ENCODE measurements at places on chromosomes 4 and X.

- DNase-seq, result no peak
Measured at GRCh38 chrX:107448998-107449835, at the start of gene FRMPD3. FRMPD3 (plus strand) TSS chrX:107449652; CDS start chrX:107526589, 76,937 bp downstream.

DNA sequence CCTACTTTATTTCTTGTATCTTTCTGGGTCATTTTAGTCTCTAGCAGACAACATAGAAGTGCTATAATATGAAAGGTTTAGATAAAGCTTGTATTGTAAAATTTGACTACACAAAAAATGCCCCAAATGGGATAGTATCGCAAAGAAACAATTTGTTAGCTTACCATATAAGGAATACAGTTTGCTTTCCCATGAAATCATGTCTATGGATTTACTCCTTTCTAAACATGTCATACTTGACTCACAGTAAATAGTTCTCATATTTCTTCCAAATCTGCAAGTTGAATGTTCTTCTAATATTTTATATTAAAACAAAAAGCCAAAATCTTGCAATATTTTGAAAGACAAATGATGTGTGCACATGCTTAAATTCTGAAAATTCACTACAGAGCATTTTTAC is 103.9 kb downstream of the PPA2 start:
- DNase-seq, result no peak

GRCh38 chr4:176492646-176493302 is 173.0 kb downstream of the SPCS3 start:
- DNase-seq, result no peak

DNA sequence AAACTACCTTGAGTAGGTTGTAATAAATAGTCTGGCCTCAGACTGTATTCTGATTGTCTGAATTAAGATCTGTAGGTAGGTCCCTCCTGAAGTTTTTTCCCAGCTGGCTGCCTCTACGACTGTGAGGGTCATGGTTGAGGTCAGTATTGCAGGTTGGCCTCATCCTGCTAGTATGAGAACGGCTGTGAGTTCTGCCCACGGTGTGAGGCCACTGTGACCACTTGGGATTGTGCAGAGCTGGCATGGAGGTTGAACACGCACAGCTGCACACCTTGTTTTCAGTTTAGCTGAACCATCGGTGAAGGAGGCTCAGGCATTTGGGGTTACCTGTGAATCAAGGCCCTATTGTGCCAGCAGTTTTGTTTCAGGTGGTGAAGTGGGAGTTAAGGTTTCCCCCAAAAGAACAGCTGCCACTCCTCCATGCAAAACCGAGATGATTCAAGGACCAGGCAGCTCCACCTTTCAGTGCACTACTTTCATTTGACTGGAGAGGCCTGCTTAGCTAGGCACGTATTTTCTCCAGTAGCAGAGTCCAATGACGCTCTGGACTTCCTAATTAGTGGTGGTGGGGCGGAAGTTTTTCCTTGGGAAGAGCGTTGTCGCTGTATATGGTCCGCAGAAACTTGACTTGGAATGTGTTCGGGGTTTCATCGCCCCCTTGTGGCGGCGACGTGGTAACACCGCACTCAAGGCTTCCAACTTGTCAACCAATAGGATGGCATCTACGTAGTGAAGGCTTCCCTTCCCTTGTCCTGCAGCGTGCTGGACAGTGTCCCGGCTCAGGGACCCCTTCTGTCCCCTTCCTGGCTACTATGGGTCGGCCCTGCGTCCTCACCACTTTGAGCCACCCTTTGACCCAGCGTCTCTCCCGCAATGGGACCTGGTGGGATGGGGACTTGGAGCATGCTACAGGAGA is 13.8 kb downstream of the CMC4 start:
- DNase-seq, result peak; percentile 52

- no peak for DNase-seq
Measured at GRCh38 chr4:168541266-168541953, 44.6 kb downstream of the PALLD start.

- no peak for DNase-seq
Measured at GRCh38 chrX:123310112-123310511, 126.0 kb downstream of the GRIA3 start.

DNA sequence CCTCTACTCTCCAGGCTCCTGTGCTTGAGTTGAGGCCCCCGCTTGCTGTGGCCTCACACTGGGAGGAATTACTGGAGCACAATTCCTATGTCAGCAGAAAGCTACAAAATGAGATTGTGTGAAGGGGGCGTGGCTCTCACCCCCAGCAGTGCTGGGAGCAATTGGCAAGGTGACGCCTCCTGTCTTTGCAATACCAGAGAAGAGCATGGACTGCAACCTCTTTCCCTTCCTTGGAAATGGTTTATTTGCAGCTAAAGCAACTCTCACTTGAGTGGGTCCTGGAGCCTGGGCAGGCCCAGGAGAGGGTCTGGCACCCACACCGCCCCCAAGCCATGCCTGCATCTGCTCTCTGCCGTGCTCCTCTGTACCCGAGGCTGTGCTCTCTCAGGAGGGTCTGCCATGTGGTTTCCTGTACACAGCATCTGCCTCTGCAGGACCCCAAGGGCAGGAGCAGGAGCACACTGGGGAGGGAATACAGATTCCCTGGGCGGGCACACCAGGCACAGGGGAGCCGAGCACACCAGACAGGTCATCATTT is 32.9 kb upstream of the HGFAC start:
- DNase-seq, result no peak

- no peak for DNase-seq
Measured at GRCh38 chr4:70746179-70746839, 24.5 kb downstream of the RUFY3 start.

DNA sequence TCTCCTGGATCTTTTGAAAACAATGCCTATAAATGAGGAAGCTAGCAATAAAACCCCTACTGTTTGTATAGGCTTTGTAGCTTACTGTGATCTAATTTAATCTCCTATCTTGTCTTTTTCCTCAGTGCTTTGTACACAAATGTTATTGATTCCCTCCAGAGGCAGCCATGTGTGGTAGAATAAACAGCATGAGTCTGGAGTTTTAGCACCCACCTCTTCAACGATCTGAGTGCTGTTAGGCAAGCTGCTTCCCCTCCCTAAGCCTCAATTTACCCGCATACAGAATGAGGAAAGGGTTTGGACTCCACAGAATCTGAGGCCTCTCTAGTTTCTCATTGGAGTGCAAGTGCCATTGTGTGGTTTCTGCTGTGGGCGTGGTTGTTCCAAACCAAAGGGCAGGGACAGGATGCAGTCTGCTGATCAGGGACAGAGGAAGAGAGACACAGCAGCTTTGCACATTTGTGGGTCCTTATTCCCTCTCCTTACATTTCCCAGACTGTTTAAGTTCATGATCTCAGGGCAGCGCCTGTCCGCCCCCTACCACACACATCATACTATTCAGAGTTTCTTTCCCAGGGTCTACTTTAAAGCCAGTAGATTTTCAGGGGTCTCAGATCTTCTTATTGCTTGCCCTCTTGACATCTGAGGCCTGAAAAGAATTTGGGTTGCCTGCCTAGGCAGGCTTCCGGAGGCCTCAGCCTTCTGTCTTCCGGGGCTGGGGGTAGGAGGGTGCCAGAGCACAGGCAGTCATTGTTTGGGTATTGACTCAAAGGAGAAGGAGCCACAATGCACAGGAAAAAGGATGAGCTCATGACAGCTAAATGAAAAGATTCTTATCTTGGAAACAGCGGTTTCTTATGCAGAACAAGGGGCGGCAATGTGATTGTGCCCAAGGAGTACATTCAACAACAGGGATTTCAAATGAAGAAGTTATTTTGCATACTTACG is 114.9 kb upstream of the TEX13D start:
- DNase-seq, result no peak

DNA sequence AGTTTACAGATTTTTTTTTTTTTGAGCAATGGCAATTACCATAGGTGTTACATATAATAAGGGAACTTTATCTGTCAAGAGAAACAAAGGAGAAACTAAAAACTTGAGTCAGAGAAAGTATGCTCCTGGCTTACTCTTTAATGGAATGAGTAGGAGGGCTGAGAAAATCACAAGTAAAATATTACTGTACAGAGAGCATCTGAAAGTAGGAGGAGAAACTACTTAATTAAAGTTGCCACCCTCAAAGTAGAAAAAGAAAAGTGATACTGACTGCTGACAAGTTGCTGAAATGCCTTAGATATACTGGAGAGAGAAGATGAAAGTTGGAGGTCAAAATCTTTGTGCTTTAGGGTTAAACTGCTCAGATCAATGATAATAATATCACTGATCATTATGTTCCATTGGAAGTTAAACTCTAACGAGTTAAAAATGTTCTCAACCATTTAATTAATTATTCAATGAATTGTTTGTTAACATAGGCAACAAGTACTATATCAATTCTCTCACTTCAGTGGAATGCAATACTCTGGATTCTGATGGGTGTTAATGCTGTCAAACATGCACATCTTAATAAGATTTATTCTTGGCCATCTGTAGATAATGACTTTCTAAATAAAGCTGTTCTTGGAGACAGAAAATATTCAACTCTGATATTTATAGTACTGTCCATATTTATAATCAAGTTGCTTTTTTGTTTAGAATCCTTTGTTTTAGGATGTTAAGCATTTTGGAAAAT is 61.2 kb upstream of the CAMK2D start:
- DNase-seq, result no peak

GRCh38 chr4:123676890-123677229 is 280.3 kb downstream of the SPRY1 start:
- DNase-seq, result no peak

DNA sequence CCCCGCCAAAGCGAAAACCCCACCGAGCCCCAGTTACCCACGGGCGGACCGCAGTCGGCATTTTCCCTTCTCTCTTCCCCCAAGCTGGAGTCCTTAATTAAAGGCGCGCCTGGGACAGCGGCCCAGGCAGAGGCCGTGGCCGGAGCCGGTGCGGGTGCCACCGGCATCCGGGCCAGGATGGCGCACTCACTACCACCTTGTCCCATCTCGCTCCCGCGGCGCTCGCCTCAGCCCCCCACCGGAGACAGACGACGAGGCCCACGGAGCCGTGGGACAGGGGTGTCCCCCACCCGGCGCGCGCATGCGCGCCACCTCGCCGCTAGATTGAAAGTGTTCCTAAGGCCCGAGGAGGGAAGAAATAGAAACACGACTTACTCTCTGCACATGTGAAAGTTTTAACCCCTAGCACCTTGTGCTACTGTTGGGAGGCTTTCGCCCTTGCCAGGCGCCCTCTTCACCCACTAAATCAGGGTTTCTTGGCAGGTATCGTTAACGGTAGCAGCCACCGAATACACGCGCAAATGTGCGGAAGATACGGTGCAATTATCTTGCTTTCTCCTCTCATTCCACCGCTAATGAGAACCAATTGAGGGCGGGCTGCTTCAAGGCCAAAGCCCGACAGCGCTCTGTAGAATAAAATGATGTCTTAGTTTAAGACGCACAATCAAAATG is 64.3 kb upstream of the CCDC160 start:
- DNase-seq, result no peak

DNA sequence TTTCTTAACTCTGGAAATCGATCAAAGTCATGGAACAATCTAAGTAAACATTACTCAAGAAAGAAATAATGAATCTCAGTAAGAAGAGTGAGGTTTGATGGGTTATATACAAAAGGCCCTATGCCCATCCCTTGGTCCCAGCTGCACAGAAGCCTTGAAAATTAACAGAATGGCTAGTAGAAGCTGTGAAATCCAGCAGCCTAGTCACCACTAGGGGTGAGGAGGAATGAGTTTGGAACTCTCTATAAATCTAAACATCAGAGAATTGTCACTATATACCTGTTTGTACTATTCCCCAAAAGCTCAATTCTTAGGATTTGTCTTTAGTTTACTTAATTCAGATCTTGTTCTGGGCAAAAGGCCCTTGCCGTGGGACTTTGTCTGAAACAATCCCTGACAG is 313.9 kb upstream of the GRID2 start:
- DNase-seq, result no peak

DNA sequence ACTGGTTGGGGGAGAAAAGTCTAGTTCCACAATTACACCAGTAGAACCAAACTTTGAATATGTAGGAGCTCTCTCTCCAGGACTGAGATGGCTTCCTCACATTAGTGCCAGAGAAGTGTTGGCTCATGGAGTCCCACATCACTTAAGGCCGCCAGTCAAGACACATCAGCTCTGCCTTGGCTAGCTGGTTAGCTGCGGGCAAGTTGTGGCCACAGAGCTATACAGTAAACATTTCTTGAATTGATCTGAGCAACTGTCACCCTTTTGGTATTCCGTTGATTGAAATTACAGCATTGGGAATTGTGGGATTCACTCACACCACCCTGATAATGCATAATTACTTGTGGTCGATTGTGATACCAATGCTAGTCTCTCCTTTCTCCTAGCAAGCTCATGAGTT is 76.2 kb downstream of the LNX1 start:
- no peak for DNase-seq

GRCh38 chr4:83436680-83437079 is 18.9 kb downstream of the HELQ start:
- no peak for DNase-seq

- peak; percentile 28 for DNase-seq
Measured at GRCh38 chr4:48341776-48342605, 662 bp downstream of the SLAIN2 start.

DNA sequence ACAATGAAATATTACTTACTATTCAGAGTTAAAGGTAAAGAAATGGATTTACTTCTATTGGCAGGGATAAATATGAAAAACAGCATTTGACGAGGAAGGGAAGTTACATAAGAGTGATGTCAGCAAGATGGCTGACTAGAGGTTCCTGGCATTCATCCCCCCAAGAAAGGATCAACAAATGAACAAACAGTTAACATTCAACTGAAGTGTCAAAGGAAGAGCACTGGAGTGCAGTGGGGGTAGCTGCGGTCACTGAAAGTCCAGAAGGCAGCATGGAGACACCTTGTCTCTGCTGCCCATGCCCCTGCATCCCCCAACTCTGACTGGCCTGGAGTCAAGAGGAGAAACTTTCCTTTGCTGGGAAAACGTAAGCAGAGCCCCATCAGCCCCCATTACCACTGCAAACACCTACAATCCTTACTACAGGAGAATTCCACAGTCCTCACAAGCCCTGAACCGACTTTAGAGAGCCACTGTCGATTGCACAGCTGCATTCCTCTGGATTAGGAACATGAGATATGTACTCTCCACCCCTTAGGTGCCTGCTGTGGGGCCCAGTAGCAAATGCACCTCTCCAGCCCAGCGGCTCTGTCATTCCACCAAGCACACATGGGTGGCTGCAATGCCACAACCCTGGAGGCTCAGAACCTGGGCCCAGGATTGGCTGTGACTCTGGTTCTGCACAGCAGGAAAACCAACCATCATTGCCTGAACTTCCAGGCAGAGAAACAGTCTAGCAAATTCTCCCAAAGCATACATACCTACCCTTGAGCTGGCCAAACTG is 79.5 kb downstream of the CBR4 start:
- DNase-seq, result no peak

DNA sequence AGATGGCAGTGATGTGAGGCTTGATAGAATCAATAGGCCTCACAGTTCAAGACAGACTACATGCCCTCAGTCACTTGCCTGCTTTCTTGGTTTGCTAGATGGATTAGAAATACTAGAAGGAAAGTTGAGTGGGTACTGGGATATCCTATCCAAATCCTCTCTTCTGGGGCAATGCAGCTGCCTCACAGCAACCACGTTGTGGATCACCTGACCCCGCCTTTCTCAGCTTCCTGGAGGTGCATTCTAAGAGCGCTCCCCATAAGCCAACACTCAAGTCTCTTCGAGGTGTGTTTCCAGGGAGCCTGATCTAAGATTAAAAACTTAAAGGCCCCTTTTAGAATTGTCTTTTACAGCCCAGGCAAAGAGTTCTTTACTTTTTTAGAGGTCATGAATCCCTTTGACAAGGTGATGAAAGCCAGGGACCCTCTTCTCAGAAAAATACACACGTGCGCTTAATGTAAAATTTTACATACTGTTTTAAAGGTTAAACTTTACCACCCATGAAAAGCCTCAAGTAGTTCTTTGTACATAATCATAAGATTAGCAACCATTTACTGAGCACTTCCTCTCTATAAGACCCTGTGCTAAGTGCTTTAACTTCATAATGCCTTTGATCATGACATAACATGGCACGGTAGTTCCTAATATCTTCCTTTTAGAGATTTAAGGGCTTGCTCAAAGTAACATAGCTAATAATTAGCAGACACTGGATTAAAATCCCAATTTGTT is 840 bp upstream of the RPL34 start:
- no peak for DNase-seq
